ENCODE measurements at places on chromosomes 16 and 17. TPM values are rescaled to one million over a fixed set of nuclear protein-coding genes. Genes with fewer than 3 reads are reported as not detected.

MAPT gene
- 8.3 TPM for total RNA-seq

ZNF469 gene
- 0.11 TPM for total RNA-seq

NOXO1 gene
- 1.2 TPM for total RNA-seq

ZDHHC7 gene
- 42.5 TPM for total RNA-seq

CARD14 gene
- not detected for total RNA-seq

PLA2G10 gene
- total RNA-seq: not detected

SOCS1 gene
- 2.3 TPM for total RNA-seq

CTRL gene
- total RNA-seq: 2.9 TPM

KRTAP9-4 gene
- total RNA-seq: not detected

SLC12A3 gene
- total RNA-seq: not detected

AIPL1 gene
- not detected for total RNA-seq

CHD9 gene
- total RNA-seq: 76.8 TPM

MAP3K14 gene
- total RNA-seq: 5.5 TPM

KRTAP4-1 gene
- total RNA-seq: not detected

SKAP1 gene
- total RNA-seq: not detected

GNGT2 gene
- total RNA-seq: 9.6 TPM

DBF4B gene
- 24.0 TPM for total RNA-seq

RUNDC3A gene
- total RNA-seq: 1.2 TPM

HCRT gene
- total RNA-seq: not detected

KRT12 gene
- not detected for total RNA-seq

ROGDI gene
- total RNA-seq: 3.3 TPM

MT3 gene
- not detected for total RNA-seq

PTGES3L gene
- 1.1 TPM for total RNA-seq

IRX6 gene
- total RNA-seq: 0.09 TPM

VTN gene
- total RNA-seq: 0.26 TPM

MILR1 gene
- not detected for total RNA-seq

C1QL1 gene
- 10.8 TPM for total RNA-seq

CDH3 gene
- total RNA-seq: not detected

PITPNM3 gene
- total RNA-seq: 1.9 TPM

CRYBA1 gene
- not detected for total RNA-seq

NME3 gene
- total RNA-seq: 35.3 TPM

SLC6A4 gene
- not detected for total RNA-seq

PRSS27 gene
- total RNA-seq: 1.3 TPM

OR3A2 gene
- total RNA-seq: not detected

HOXB7 gene
- total RNA-seq: 37.9 TPM

PIGS gene
- 51.6 TPM for total RNA-seq

HEXIM1 gene
- total RNA-seq: 22.1 TPM

TEX2 gene
- 16.1 TPM for total RNA-seq

AURKB gene
- 230 TPM for total RNA-seq

MYO1D gene
- total RNA-seq: 12.1 TPM

CDH1 gene
- total RNA-seq: 0.06 TPM

NARF gene
- 75.7 TPM for total RNA-seq

TMEM238L gene
- not detected for total RNA-seq

MYH13 gene
- total RNA-seq: not detected

KCNH6 gene
- total RNA-seq: not detected

FBXO39 gene
- total RNA-seq: not detected

SEPTIN1 gene
- total RNA-seq: 0.86 TPM

WDR81 gene
- total RNA-seq: 19.4 TPM

KRT36 gene
- not detected for total RNA-seq

CCDC78 gene
- total RNA-seq: 1.4 TPM

CDC42EP4 gene
- 40.2 TPM for total RNA-seq

P2RX1 gene
- total RNA-seq: 0.24 TPM

SYNGR3 gene
- total RNA-seq: 2.3 TPM

CLEC10A gene
- not detected for total RNA-seq

All from A673 (cell line).